ENCODE measurements at places on chromosomes 1 and 21.

DNA sequence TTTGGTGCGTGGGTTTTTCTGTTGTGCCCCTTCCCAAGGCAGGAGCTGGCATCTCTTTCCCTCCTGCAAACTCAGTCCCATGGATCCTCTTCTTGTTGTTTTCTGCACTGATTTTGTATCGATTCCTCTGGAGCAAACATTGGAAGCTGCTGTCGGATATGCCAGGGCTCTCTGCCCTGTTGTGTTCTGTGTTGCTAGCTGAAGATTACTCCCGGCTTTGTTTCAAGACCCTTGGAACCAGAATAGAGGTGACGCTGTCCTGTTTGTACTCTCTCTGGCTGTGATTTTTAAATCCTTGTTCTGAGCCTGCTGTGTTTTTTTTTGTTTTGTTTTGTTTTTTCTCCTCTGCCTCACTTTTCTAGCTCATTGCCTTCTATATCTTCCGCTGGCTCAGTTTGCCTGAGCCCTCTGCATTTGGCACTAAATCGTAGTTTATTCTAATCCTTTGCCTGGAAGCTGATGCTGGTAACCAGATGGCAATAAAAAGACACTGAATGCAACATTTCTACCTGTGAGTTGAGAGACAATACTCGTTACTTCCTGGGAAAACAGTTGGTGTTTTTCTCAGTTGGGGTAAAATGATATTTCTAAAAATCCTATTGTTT is 67.0 kb downstream of the BACH1 start:
- DNase-seq: no peak

GRCh38 chr1:210340841-210341240 is 12.1 kb downstream of the HHAT start:
- no peak for DNase-seq

DNA sequence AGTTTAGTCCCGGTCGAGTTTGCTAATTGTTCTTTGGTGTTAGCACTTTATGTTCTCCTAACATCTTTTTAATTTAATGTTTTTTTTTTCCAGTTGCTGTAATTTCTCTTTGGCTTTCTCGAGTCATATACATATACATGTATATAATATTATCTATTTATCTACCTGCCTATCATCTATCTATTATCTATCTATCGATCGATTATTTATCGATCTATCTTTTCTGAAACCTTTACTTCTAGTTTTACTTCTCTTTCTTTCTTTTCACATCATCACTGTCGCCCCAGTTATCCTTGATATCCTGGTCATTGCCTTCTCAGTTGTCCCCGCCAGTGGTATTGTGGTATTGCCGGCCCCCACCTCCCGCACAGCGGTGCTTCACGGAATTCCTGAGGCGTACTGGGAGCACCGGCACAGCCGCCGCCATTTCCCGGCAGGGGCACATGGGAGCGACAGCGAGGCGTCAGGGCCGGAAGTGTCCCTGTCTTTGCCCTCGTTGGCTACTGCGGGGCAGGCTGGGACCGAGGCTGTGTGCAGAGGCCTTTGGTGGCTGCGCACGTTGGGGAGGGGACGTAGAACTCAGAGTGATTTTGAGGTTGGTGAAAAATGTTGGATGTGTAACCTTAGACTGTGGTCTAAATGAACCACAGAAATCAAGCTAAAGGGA is 101.1 kb downstream of the NUF2 start:
- no peak for DNase-seq

- no peak for DNase-seq
Measured at GRCh38 chr1:60402216-60402615, 328.6 kb upstream of the C1orf87 start.

DNA sequence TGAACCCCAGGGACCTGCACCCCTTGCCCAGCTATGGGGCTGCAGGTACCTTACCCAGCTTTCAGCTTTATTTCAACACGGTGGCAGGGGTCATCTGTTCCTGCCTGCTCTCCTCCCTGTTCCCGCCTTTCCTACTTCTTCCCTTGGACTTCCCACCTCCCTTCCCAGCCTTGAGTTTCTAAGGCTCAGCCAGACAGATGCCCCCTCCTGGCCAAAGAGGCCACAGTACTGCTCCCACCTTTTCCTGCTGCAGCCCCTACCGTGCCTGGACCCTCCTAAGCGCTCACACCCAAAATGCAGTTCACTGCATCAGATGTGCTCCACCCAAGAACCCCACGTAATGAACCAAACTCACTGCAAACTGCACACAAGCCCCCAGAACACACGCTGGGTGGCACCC is 7.7 kb downstream of the NOC2L start:
- no peak for DNase-seq

GRCh38 chr1:43531906-43532584 is 1.4 kb downstream of the PTPRF start:
- DNase-seq: no peak

DNA sequence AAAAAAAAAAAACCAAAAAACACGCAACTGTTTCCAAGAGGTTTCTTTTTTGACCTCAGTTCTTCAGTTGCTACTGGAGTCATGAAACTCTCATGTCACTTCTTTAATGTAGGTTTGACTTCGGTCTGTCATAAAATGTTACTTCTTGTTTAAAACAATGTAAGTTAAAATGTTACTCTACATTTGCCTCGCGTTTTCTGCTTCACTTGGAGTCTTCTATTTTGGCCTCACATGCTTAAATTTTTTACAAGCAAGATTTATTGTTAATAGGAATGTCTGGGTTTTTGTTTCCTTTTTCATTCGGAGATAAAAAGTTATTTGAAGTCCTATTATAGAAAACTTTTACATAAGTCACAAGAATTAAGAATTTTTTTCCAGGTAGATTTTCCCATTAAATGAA is 880.2 kb downstream of the LTN1 start:
- DNase-seq: no peak

DNA sequence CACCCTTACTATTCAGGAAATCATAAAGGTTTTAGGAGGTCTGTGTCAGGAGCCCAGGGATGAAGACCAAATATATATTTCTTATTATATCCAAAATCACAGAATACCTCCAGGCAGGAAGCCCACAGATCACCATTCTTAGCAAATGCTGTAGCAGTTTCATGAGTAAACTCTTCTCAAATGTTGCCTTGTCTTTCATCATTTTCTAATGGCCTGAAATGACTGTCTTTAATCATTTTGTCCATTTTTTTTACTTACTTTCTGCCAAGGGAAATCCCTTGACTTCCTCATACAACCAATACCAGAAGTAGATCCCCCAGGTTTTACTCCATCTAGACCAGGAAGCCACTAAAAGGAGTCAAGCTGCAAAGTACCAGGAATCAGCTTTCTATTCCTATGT is 32.4 kb downstream of the PSMG1 start:
- DNase-seq: no peak

GRCh38 chr21:45286671-45287437 is 841 bp downstream of the POFUT2 start:
- no peak for DNase-seq

GRCh38 chr1:65393928-65394327 is 26.5 kb upstream of the LEPR start:
- DNase-seq: no peak

- no peak for DNase-seq
Measured at GRCh38 chr1:228752675-228753265, 17.5 kb downstream of the RHOU start.

GRCh38 chr1:228457017-228457395 is 30.2 kb upstream of the RNF187 start:
- no peak for DNase-seq

DNA sequence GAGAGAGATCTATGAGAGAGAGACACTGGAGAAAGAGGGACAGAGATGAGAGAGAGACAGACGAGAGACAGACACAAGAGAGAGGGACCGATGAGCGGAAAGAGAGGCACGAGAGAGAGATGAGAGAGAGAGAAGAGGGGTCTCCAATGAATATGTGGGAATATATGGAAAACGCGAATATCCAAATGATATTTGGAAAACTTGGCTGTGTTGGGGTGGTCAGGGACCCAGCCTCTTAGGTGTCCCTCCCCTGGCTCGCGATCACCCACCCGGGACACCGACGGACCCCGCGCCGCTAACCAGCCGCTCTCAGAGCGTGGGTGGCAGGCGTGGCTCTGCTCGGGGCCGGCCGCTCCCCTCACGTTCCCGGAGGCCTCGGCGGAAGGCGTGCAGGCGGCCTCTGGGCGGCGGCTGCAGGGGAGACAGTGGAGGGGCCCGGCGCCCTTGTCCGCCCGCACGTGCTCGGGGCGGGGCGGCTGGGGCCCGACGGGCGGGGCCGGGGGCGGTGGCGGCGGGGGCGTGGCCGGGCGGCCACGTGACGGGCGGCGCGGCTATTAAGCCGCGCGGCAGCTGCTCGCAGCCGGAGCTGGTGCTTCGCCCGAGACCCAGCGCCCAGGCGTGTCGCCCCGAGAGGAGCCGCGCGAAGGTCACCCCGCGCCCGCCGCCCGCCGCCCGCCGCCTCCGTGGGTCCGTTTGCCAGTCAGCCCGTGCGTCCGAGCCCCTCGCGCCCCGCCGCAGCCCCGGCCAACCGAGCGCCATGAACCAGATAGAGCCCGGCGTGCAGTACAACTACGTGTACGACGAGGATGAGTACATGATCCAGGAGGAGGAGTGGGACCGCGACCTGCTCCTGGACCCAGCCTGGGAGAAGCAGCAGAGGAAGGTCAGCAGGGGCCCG is at the start of gene ACTN2:
Gene ACTN2, plus strand, starts transcription at position 583 of the 898 bp plus-strand sequence. Its CDS starts 175 bp downstream, at position 758.
- DNase-seq: no peak

DNA sequence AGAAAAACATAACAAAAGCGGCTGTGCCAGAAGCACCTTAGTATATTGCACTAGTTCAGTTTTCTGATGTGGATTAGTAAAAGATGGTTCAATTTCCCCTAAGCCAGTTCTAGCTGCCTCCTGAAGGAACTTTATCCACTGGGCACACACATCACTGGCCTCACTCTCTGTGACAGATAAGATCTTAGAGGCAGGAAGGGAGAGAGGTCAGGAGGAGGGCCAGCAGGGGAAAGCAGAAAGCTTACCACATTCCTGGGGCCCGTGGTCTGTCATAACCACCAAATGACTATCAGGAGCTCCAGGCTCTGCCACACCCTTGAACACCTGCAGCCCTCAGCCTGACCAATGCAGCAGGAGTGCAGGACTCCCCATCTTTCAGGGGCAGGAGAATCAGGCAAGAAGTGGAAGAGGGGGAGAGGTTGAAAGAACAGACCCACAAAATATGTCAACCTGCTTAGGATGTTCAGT is 37.8 kb downstream of the LRRC71 start:
- DNase-seq: no peak

- DNase-seq: no peak
Measured at GRCh38 chr1:28264897-28265296, 5.6 kb downstream of the SESN2 start.

GRCh38 chr1:212119397-212119837 is 83.9 kb downstream of the DTL start:
- no peak for DNase-seq

- no peak for DNase-seq
Measured at GRCh38 chr1:192824511-192824910, 15.7 kb downstream of the RGS2 start.

DNA sequence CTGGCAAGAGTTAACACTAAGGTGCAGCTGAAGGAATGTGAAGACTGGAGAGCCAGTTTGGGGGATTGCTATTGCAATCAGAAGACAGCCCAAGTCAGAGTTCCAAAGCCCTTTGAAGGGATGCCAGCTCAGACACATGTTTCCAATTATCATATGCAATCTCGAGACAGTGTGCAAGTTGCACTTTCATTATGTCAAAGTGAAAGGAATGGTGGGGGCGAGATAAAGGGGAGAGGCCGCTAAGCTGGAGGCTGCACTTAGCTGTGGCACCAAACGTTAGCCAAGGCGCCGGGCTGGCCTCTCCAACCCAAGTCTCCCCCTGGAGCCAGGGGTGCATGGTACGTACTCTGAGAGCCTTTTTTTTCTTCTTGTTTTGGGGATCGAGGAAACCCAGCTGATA is 58.0 kb downstream of the NGF start:
- no peak for DNase-seq

DNA sequence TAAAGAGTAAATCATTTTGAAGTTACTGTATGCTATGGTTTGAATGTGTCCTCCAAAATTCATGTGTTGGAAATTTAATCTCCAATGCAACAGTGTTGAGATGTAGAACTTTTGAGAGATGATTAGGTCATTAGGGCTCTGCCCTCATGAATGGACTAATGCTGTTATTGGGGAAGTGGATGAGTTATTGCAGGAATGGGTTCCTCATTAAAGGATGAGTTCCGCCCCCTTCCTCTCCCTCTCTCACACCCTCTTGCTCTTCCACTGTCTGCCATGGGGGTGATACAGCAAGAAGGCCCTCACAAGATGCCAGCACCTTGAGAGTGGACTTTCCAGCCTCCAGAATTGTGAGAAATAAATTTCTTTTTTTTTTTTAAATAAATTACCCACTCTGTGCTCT is 97.6 kb downstream of the ATP1A1 start:
- DNase-seq: no peak

DNA sequence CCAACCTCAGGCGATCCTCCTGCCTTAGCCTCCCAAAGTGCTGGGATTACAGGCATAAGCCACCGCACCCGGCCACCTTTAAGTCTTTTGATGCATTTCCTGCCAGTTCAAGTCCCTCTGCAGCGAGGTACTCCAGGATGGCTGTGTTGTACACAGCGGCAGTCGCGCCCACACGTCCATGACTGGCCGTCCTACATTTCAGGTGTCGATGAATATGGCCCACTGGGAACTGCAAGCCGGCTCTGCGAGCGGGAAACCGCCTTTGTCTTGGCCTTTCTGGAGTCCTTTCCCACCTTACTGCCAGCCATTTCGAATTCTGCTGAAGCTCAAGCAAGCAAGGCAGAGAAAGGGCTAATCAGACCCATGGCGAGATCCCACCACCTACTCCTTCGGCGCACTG is 34.6 kb downstream of the TRAPPC10 start:
- no peak for DNase-seq

DNA sequence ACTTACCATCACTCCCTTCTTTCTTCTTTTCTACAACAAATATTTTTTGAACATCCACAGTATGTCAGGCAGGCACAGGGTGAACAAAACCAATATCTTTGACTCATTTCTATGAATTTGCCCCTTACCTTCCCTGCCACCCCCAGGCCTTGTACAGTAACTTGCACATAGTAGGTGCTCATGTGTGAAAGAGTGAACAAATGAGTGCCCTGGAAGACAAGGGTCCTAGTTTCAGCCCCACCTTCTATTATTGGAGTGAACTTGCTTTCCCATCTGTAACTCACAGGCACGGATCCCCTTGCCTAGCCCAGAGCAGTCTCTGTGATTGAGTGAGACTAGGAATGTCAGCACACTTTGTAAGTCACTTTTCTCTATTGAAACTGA is 12.8 kb downstream of the ZDHHC18 start:
- DNase-seq: no peak

DNA sequence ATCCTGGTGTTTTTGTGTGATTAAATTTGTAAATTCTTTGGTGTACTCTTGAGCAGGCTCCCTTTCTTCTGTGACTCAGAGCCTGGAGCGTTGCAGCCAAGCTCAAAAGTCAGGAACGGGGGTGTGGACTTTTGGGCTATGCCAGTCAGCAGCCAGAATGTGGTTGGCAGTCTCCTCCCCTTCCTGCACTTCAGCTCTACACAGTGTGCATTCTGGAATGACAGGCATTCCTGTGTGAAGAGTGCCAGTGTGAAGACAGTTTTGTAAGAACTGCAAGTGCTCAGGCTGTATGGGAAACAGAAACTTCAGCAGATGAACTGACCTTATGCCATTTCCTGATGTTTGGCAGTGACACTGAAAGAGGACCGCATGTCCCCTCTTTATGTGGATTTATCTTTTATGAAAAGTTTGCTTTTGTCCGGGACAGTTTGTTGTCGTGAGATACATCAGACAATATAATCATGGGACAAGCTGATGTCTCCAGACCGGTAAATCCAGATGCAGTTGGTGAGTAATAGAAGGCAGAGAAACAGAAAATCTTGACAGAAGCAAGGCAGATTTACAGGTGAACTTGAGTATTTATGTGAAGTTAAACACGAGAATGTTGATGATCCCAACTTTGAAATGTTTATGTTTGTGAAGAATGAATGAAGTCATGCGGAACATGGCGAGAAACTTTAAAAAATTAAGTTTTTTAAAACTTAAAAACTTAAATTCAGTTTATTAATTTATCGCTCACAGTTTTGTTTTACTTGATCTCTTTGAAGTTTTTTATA is 67.7 kb upstream of the RCC1 start:
- DNase-seq: peak; percentile 82
